Activated CD4-positive, CD25-positive, alpha-beta regulatory T cell treated with anti-CD3 and anti-CD28 coated beads, Interleukin-2, amount 50 U/mL, for 16 hours (primary cell): ENCODE measurements at places on chromosomes 11 and 22.

GRCh38 chr11:18193010-18193409 lies 20.4 kb downstream of the MRGPRX4 start:
- no peak for DNase-seq

DNA sequence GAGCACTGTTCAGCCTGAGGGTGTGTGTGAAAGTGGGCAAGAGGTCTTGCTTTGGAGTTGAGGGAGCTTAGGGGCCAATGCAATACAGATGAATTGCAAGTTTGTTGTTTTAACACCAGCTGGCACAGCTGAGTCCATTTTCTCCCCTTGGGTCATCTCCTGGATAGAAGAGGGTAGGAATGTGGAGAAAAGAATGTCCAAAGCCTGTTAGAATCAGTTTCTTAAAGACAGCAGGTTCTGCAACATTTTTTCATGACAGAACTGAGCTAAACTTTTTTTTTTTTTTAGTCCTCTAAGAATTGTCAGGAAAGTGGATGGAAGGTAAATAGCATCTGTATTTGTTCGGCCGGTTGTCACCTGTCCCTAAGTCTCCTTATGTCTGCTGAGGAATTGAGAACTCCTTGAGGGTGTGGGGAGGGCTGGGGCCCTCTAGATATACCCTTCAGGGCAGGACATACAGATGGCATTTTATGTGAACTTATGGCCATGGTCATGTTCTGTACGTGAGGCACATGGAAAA lies 211.1 kb upstream of the CADM1 start:
- no peak for DNase-seq

- no peak for DNase-seq
Observed at GRCh38 chr22:18078329-18079041, 695 bp downstream of the PEX26 start.

DNA sequence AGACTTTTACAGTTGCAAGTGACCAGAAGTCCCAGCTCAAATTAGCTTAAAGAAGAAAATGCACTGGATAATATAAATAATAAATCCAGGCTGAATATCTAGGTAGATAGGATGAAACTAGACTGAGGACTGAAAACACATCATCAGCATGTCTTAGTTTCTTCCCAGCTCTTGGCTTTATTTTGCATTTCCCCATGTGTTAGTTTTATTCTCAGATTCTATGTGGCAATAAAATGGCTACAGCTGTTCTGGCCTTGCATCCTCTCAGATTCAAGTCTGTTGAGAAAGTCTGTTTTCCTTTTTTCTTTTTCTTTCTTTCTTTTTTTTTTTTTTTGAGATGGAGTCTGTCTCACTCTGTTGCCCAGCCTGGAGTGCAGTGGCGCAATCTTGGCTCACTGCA lies 22.6 kb upstream of the CAT start:
- DNase-seq = no peak

GRCh38 chr11:116913000-116913399 lies 75.6 kb upstream of the APOA1 start:
- DNase-seq = no peak

DNA sequence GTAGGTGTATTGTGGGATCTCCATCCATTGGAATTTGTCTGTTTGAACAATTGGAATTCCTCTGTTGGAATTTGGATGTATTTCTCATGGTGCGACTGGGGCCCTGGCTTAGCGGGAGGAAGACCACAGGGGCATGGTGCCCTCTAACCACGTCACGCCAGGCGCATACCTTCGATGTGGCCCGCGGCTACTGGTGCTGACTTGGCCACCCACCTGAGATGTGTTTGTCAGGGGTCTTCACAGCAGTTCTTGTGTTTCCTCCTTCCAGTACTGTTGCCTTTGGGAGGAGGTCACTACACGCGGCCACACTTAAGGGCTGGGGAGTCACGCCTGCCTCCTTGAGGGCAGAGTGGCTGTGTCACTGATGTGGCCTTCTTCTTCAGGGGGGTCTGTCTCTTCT lies 36.6 kb upstream of the GRAMD4 start:
- DNase-seq = no peak

- DNase-seq = no peak
Observed at GRCh38 chr11:119282495-119282894, 34.4 kb downstream of the MCAM start.

DNA sequence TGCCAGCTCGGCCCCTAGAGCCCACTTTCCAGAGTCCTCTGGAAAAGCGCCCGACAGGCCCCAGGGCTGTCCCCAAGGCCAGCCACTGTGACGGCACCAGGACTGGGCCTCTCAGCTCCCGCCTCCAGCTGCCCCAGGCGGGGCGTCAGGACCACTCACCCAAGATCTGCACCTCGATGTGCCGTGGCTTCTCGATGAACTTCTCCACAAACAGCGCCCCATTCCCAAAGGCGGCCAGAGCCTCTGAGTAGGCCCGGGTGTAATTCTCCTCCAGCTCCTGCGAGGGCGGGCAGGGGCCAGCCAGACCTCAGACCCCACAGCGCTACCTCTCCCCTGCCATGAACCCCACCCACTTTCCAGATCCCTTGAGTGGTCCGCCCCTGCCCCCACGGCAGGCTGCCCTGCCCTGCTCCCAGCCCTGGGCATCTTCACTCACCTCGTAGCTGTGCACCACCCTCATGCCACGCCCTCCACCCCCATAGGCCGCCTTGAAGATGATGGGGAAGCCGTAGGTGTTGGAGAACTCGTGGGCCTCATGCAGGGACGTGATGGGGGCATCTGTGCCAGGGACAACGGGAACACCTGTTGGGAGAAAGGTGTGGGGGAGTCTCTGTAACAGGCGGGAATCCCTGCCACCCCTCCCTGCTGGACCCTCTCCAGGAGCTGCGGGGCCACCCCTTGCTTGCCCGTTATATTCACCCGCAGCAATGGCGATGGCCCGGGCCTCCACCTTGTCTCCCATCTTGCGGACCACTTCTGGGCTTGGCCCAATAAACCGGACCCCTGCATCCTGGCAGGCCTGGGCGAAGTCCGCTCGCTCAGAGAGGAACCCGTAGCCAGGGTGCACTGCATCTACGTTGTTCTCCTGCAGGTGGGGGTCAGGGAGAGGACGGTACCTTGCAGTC lies 14.0 kb downstream of the LRFN4 start:
- DNase-seq = no peak

DNA sequence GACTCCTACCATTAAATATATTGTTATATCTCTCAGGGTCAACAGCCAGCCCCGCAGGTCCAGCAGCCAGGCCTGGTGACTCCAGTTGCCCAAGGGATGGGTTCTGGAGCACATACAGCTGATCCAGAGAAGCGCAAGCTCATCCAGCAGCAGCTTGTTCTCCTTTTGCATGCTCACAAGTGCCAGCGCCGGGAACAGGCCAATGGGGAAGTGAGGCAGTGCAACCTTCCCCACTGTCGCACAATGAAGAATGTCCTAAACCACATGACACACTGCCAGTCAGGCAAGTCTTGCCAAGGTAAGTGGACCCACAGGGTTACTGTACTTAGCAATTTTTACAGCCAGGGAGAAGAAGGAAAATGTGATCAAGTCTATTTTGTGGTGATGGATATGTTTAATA lies 35.1 kb downstream of the EP300 start:
- DNase-seq = no peak

- no peak for DNase-seq
Observed at GRCh38 chr11:126597041-126597440, 241.6 kb downstream of the ST3GAL4 start.

- no peak for DNase-seq
Observed at GRCh38 chr11:128663824-128664223, 30.0 kb upstream of the FLI1 start.

- no peak for DNase-seq
Observed at GRCh38 chr11:77217156-77217555, 84.3 kb downstream of the GDPD4 start.

DNA sequence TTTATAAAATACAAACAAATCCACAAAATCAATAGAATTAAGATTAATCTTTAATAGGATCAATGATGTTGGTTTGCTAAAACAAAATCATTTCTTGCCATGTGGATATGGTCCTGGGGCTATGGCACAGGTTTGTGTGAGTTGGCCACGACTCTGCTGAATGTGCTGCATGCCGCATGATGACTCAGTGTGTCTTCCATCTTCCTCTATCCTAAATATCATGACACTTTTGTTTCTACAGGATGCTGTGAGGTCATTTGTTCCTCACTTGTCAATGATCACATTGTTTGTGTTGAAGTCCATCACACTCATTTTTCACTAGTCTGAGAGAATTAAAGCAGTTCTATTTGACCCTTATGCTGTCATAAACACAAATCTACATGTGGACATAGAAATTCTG lies 167.2 kb upstream of the ZBED5 start:
- no peak for DNase-seq

DNA sequence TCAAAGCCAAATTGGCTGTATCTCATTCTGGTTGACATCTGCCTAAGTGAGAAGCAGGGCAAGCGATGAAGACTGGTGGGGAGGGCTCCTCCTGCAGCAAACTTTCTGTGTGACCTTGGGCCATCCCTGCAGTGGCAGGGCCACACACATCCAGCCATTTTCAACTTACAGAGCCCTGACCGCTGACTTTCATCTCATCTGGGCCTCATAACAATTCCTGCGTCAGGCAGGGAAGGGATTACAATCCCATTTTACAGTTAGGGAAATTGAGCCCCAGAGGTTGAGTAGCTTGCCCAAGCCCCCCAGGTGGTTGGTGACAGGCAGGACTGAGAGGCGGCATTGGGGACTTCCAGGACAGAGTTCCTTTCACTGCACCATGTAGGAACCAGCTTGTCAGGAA lies 21.9 kb downstream of the TPBGL start:
- DNase-seq = no peak

GRCh38 chr22:19571207-19571795 lies 47.1 kb upstream of the CLDN5 start:
- no peak for DNase-seq

- DNase-seq = no peak
Observed at GRCh38 chr11:62930666-62931065, 9.5 kb upstream of the CHRM1 start.

- no peak for DNase-seq
Observed at GRCh38 chr11:93054279-93054678, 84.8 kb downstream of the MTNR1B start.

- DNase-seq = no peak
Observed at GRCh38 chr22:36564422-36565158, 35.6 kb upstream of the EIF3D start.

DNA sequence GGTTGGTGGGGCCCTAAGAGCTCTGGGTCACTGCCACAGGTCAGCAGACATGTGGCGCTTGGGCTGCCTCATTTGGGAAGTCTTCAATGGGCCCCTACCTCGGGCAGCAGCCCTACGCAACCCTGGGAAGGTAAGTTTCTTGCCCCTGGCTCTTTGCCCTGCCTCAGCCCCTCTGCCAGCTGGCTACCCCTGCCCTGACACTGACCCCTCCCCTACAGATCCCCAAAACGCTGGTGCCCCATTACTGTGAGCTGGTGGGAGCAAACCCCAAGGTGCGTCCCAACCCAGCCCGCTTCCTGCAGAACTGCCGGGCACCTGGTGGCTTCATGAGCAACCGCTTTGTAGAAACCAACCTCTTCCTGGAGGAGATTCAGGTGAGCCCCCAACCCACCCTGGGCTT lies 1.9 kb downstream of the SCYL1 start:
- no peak for DNase-seq

DNA sequence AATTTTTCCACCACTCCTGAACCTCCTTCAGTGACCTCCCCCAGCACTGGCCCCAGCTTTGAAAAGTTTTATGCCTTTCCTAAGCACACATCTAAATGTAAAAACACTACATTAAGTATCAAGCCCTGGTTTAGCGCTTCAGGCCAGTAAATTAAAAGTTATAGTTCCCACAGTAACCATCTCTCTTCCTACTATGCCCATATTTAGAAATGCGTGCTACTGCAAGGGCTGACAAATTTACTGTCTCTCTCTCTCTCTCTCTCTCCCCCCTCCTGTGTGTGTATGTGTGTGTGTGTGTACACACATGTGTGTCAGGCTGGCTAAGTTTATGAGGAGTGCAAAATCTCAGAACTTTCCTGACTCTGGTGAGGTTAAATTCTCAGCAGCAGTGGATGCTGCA lies 231.4 kb downstream of the LARGE1 start:
- no peak for DNase-seq

DNA sequence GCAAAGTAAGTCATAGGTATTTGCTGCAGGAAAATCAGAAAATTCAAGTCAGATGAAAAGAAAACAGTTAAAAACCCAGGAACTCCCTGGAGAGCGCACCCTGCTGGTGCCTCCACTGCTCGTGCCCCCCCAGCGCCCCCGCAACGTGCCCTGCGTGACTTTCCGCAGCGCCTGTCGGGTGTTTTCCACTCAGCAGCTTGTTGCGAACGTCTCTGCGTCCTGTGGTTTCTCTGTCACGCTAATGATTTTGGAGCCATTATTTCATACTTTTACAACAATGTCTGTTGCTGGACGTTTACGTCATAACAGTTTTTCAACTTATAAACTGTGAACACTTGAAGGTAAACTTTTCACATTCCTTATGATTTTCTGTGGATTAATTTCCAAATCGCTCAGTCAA lies 5.0 kb downstream of the CRELD2 start:
- DNase-seq = no peak

- no peak for DNase-seq
Observed at GRCh38 chr11:12182676-12183541, 72.5 kb downstream of the MICAL2 start.

DNA sequence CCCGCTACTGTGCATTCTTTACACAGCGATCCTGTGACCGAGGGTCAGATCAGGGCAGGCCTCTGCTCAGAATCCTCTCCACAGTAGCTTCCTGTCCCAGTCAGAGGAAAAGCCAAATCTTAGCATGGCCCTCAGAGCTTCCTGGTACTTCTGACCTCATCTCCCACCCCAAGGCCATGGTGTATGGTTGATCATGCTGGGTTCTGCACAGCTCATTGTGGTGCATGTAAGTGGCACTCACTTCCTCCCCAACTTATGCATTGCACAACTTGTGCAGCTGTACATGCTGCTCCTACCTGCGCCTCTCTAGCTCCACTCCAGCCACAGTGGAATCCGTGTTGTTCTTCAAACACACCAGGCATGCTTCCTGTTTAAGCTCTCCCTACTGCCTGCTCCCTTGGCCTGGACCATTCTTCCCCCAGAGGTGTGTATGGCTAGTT lies 20.3 kb downstream of the BMAL1 start:
- no peak for DNase-seq

DNA sequence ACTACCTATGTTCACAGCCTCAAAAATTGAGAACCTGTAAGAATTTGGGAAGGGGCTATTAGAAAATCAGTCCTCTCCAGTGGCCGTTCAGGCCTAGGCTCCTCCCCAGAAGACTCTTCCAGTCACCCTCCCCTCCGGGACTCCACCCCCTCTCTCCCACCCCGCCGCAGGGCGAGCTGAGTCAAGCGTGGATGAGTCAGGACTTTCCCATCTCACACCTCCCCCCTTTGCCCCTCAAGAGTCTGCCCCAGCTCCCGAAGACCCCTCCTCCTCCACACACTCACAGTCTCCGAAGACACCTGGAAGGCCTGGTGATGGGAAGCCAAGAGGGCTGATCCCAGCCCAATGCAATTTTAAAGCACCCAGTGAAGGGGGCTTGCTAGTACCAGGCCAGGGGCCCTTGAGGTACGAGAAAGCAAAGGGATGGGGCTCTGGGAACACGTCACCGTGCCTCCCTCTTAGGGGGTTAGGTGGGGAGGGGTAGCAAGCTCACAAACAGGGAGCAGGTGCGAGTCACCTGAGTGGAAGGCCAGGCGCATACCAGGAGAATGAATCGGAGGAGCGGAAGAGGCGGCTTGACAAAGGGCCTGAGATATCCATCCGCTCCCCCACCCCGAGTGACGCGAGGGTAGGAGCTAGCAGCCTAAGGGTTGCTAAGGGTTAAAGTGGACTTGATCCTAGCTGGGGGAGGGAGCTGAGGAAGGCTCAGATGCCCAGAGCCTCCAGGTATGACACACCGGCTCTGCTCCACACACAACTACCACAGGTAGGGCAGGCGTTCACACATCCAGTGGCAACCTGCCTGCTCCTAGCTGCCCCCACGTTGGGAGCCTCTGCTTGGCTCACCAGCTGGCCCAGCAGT lies 13.6 kb downstream of the BCL9L start:
- peak; percentile 55 for DNase-seq
